ENCODE measurements at places on chromosomes 6 and 20.
A peak's percentile ranks its signal among the peaks of the same experiment; 100 is the strongest.

DNA sequence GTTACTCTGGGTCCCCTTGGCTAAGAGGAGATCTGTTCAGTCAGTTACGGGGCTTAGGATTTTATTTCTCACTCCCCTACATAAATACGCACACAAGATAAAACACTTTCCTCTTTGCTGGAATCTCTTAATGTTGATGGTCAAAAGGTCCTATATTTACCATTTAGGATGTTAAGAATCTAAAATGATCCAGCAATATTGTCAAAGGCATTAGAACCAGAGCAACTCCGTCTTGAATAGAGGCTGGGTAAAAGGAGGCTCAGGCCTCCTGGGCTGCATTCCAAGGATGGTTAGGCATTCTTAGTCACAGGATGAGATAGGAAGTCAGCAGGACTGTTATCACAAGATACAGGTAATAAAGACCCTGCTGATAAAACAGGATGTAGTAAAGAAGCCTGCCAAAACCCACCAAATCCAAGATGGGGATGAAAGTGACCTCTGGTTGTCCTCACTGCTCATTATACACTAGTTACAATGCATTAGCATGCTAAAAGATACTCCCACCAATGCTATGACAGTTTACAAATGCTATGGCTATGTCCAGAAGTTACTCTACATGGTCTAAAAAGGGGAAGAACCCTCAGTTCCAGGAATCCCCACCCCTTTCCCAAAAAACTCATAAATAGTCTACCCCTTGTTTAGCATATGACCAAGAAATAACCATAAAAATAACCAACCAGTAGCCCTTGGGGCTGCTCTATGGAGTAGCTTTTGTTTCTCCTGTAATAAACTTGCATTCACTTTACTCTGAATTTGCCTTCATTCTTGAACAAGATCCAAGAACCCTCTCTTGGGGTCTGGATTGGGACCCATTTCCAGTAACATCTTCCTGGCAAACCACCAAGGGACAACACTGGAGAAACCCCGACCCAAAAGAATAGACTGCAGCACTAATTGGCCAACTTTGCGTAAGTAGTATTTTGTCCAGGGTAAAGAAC, 107.5 kb downstream of the DTNBP1 start:
- DNase-seq = no peak

DNA sequence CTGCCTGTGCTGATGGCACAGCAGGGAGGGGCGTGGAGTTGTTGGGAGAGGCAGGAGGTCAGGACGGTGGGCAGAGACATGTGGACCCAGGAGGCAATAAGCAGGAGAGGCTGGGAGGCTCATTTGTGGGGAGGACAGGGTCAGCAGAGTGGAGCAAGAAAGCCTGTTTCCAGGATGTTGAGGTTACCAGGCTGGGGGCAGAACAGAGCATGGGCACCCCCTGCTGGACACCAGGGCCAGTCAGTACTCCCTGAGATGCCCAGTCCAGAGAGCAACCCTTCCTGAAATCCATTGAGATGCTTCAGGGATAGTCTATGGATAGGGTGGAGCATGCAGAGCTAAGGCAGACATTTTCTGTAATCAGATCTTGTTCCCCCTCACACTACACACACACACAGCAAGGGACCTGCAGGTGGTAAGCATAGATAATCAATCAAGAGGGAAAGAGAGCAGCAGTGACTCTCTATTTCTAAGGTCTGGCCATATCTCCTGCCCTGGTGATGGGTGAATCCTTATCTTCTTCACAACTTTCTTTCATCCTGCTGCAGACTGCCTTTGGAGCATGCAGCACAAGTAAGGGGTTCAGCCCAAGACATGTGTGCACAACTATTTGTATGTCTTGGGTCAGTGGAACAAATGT, 41.7 kb downstream of the MOCS1 start:
- peak; percentile 14 for DNase-seq

DNA sequence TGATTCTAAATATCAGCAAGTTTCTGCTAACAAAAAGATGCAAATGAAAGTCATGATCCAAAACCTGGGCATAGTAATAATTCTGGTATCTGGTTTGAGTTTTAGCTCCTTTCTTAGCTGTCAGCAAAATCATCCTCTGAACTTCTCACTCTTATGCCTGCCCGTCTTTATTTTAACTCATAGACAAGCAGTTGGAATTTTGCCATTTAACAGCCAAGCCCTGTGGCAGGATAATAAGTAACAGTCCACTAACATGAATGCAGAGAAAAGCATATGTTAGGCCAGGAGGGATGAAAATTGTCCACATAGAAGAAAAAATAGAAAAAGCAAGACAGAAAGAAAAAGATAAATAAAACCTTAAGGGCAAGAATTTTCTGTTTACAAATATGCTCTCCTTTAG, 170.0 kb upstream of the LAMA2 start:
- DNase-seq = no peak

DNA sequence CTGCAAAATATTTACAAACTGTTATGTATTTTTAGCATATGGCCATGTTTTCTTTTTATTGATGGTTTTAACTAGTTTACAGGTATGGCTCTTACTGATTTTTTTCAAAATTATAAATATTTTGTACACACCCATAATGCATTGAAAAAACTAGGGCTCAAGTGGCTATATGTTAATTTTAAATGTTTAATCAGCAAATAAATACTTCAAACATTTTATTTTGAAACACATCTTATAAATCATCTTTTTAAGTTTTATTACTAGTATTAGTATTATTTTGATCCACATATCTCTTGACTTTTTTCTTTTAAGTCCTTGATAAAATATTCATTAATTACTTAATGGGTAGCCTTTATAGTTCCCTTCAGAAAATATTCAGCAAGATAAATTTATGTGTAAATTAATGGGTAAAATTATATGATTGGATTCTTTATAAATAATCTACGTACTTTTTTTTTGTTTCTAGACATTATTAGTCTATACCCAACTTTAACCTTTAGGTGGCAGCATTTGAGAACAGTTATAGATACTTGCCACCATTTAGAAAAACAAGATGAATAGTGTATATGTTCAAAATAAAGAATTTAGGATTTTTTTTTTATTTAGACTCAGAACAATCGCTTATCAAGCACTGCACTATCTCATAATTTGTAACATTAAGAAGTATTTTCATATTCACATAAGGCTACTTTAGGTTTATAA, 241.9 kb downstream of the ADGRB3 start:
- DNase-seq = no peak

GRCh38 chr6:169887529-169888140, 136.2 kb downstream of the ERMARD start:
- no peak for DNase-seq

DNA sequence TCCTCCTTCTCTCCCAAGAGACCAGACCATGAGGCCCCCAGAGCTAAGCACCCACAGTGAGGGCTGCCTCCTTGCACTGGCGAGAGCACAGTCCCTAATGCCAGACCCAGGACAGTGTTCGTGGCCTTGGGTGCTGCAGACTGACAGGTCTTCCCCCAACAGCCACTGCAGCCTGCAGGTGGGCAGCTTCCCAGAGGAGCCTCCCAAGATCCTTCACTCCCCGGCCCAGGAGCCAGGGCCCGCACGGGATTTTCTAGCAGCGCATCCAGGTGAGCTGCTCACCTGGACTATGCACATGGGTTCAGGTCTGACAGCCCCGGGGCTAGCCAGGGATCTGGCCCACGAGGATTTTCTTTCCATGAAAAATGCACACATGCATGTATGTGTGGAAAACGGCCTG, 41.7 kb downstream of the SUMO4 start:
- no peak for DNase-seq

- DNase-seq = no peak
These were observed 74.7 kb downstream of the STXBP5 start for GRCh38 chr6:147278891-147279290.

GRCh38 chr20:63536997-63537524, at the start of gene PTK6:
Gene PTK6, minus strand, starts transcription at chr20:63537376. Its CDS starts 62 bp downstream, at chr20:63537314.
- no peak for DNase-seq

DNA sequence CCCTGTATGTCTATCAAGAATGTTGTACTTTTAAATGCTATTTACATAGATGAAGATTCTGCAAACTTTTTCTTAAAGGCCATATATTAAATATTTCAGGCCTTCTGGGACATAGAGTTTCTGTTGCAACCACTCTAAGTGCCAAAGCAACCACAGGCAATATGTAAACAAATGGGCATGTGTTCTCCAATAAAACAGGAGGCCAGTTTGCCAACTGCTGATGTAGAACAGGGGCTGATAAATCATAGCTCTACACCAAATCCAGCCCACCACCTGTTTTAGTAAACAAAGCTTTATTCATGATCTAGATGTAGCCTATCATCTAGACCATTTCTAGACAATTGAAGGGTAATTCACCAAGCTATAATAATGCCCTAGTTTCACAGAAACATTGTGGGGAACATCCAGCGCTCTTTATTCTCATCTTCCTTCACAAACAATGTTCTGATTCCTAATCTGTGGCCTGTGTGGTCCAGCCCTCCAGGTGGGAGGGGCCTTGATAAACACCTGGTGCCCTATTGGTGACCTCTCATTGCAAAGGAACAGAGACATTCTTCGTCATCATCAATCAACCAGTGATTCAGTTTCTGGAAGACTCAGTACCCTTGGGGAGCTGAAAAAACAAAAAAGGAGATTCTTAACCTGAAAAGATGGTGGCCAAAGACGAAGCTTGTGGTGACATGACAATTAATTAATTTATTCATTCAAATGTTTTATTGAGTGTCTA, 80.2 kb downstream of the PREP start:
- peak; percentile 42 for DNase-seq

DNA sequence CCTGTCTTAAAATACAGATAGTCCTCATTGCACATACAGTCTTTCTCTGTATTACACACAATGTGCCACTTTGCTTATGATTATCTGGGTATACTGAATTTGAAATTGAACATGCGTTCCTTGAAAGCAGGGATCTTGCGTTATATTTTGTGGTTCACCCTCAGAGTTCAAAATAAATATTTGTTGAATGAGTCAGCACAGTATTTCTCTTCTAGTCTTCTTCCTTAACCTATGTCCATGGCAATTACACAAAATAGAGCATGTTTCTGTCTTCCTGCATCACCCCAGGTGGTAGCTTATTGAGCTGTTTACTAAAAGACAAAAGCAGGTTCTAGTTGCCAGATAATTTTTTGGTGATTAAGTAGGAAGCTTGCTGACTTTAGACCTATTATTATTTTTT, 272.9 kb upstream of the FERMT1 start:
- peak; percentile 84 for DNase-seq

DNA sequence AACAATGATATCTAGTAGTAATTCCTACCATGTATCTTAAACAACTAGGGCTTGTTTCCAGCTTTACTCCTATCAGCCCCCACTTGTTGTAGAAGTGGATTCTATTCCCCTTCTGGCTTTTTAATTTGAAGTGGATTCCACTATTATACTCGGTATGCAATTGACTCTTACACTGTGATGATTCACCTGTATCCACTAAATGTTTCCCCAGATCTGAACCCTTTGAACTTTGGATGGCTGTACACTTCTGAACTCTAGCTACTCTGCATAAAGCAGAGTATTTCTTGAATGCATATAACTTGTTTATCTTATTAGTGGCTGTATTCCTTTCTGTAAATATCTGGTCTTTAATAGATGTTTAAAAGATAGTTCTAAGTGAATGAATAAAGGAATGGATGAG, 538.4 kb upstream of the NRSN1 start:
- no peak for DNase-seq

- DNase-seq = no peak
These were observed 13.9 kb downstream of the GCM1 start for GRCh38 chr6:53134601-53135235.

GRCh38 chr6:100153636-100154275, 159.7 kb upstream of the MCHR2 start:
- no peak for DNase-seq

DNA sequence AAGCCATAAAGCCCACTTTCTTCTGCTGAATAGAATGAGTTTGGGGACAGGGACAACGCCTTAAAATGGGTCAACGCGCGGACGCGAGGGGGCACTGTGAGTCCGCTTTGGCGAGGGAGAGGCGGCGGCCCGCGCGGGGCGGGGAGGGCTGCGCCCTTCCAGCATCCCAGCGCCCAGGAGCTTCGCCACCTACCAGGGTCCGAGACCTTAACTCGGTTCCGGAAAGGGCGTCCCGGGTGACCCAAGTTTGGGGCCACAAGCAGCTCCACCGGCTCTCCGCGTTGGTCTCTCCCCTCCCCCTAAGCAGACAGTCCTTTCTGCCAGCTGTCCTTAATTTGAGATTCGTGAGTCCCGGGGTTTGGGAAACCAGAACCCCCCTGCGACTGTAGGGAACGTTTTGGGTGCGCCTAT, 1.8 kb upstream of the SAMD5 start:
- DNase-seq = no peak

DNA sequence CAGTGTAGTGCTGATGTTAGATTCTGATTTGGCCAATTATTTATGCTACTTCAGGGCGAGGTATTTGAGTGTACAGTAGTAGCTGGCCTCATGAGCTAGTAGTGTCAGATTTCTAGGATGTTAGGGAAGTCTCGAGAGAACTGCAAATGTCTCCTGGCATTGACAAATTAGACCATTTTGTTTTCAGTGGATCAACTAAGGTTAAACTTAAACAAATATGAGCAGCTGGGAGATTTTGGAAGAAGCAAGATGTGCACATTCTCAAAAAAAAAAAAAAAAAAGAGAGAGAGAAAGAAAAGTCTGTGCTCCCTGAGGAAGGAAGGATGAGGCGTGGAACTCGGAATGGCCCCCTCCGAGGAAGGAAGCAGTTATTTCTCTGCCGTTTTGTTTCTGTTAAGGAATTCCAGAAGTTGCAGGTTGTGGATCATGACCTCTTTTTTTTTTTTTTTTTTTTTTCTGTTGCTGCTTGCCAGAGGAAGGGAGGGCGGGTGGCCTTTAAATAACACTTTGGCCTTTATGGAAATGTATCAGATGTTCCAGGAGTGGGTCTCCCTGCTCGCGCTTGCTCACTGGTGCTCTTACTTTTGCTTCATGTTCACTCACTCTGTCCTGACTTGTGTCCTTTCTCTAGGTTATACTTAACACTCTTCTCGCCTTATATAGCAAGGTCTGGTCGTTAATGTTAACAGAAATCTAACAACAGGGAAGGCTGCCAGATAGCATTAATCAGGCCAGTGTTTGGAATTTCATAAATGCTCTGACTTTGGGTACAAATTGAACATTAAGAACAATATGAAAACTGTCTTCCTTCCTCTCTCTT, 124.4 kb downstream of the TCP11 start:
- no peak for DNase-seq

DNA sequence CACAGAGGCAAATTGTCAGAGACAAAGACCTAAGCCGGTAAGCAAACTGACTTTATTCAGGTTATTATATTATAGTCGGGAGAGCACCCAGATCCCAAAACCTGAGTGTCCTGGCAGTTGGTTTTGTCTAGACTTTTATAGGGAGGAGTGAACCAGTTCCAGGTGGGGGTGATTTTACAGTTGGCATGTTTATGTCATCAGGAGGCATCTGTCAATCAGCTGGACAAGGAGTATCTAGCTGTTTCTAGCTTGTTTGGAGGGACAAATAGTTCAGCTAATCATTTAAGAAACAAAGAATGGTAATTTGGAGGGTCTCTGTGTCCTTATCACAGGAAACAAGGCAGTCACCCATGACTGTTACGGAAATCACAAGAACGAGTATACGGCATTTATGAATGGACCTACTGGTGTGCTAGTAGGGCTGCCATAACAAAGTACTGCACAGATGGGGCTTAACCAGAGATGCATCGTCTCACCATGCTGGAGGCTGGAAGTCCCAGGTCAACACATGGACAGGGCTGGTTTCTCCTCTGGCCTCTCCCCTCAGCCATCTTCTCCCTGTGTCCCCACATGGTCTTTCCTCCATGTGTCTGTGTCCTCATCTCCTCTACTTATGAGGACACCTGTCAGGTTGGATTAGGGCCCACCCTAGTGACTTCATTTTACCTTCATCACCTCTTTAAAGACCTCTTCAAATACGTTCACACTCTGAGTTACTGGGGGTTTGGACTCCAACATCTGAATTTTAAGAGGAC, 122.7 kb downstream of the LY86 start:
- DNase-seq = no peak
